Stimulated activated CD4-positive, alpha-beta T cell treated with anti-CD3 and anti-CD28 coated beads, Interleukin-2, amount 100 ng/mL, for 24 hours (primary cell): ENCODE measurements at places on chromosomes 7 and 10.

DNA sequence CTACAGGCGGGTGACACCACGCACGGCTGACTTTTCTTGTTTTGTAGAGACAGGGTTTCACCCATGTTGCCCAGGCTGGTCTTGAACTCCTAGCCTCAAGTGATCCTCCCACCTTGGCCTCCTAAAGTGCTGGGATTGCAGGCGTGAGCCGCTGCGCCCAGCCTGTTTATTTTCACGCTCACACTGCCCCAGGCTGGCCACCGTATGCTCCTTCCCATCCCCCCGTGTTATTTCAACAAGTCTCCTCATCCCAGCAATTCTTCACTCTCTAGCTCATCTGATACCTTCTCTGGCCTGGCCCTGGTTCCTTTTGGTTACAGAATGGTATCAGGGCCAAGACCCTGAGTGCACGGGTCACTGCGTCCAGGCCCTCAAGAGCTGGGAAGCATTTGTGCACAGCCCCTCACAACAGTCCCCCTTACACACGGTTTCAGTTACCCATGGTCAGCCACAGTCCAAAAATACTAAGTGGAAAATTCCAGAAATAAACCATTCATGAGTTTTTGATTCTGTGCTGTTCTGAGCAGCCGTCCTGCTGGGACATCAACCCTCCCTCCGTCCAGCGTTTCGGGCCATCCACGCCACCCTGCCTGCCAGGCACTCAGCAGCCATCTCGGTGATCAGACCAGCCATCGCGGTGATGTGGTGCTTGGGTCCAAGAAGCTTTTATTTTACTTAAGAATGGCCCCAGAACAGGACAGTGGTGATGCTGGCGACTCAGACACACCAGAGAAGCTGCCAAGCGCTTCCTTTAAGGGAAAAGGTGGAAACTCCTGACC is 8.9 kb downstream of the COX19 start:
- DNase-seq = no peak

DNA sequence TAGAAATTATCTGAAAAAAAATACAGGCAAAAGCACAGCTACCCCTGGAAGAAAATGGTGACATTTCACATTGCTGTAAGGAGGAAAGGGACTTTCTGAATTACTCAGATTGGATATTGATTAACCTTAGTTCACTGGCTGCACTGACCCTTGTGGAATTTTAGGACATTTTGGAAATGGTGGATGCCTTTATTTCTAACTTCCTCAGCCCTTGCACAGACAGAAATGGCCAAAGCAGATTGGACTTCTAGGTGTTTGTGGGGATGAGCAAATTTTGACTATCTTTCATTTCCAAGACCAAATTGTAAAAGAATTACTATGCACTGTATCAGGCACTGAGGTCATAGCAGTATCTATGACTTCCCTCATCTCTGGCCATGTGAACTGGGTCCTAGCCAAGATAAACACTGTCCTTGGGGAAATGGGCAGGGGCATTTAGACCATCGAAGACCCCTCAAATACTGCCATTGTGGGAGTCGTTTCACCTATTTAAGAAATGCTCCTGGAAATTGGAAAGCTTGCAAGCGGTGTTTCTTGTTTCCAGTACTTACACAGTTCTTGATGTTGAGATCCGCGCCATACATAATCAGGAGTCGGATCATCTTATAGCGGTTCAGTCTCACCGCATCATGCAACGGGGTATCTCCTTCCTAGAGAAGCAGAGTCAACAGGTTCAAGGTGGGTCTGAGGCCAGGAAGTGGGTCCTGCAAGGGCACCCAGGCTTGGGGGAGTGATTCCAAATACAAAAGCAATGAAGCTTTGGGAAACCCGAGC is 5.7 kb downstream of the ANKRD1 start:
- no peak for DNase-seq

DNA sequence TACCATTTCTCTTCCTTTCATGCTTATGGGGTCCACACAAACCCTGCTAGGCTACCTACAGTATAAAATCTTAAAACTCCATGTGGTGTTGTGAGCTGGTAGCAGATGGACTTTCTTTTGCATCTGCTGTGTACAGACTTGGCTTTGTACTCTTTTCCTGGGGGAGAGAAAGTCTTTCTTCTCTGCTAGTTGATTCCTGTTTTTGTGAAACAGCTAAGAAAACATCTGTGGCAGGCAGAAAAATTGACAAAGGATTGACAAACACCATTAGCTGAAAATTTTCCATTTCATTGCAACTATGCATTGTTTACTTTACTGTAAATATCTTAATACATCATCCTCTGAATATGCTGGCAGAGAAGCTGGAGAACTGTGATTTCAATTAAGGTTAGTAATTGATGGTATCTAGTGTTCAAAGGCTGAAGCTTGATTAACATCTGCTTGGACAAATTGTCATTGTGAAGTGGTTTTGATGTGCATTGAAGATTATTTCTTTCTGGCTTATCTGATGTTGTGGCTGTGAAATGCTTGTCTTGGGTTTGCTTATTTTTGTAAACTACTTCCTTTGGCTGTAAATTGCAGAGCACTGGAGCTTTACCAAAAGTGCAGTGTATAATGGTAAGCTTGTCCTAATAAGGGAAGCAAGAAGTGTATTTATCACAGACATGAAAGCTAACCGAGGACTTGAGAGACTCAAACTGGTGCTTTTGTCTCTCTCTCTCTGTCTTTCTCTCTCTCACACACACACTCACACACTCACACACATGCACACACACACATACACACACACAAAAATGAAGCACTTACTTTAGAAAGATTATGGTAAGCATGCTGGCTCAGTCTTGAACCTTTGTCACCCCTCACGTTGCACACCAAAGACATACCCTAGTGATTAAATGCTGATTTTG is at the start of gene FOXP2:
FOXP2 (plus strand) TSS at position 660 of the 908 bp plus-strand sequence. CDS start 11,697 bp downstream, outside the sequence.
- DNase-seq = no peak

DNA sequence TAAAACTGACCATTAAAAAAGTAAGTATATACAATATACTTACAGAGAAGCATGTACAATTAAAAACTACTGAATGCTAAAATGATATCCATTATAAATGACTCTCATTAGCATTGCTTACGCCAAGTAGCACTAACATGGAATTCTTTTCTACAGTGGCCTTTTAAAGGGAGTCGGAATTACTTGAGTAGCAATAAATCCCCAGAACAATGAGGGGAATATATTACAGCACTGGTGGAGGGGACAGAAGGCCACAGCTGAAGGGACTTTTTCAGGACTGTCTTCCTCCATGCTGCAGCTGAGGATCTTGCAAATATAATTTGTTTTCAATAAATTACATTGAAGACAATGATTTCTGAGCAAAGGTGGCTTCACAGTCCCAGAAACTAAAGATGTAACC is 97.0 kb downstream of the ALOX5 start:
- DNase-seq = no peak

GRCh38 chr10:114281461-114281860 is 42.4 kb downstream of the VWA2 start:
- DNase-seq = no peak

- peak; percentile 32 for DNase-seq
Measured at GRCh38 chr10:27241010-27241651, 534 bp upstream of the ACBD5 start.

- no peak for DNase-seq
Measured at GRCh38 chr10:113431398-113432160, 121.3 kb upstream of the HABP2 start.

DNA sequence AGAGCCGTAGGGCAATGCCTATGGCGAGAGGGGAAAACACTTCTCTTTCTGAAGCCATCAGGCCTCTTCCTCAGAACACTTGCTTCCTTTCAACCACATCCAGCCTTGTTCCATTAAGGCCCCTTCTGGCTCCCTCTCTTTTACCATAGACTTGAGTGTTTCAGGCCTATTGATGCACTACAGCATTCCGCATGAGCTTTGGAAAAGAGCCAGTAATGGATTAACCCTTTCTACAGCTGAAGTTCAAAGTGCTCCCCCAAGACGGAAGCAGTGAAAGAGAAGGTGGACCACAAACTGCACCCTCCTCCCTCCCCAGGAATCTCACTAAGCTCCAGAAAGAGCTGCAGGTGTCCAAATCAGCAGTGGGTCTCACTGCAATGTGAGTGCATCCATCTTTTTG is 102.7 kb upstream of the C7orf33 start:
- DNase-seq = no peak

DNA sequence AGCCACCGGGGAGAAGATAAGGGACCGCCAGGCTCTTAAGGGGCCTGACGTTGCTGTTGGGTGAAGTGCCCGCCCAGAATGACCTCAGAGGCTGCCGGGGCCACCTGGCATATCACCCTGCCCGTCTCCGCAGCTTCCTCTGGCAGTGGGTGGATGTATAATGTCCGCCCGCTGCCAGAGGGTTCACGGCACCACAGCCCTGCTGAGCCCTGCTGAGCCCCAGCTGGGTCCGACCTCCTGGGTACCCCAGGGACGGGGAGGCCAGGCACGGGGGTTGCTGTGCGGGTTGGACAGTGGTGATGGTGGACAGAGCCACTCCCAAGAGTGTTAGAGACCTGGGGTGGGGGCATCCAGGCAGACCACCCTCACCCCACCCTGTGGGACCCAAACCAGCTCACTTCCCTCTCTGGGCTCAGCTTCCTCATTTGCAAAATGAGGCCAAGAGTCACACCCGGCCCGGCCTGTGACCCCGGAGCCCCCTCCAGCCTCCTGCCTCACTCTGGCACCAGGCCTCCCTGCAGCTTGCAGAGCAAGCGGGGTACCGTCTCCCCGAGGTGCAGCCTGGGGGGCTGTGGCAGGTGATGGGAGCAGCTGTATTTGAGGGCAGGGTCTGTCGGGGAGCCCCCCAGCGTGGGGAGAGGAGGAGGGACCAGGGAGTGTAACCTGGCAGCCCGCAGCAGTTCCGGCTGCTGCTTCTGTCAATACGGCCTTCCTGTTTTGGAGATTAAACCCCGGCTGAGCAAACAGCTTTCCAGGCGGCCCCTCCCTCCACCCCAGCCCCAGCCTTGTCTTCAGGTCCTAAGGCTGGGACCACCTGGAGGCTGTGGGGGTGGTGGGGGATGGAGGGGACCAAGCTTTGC is 8.4 kb upstream of the LFNG start:
- peak; percentile 56 for DNase-seq

DNA sequence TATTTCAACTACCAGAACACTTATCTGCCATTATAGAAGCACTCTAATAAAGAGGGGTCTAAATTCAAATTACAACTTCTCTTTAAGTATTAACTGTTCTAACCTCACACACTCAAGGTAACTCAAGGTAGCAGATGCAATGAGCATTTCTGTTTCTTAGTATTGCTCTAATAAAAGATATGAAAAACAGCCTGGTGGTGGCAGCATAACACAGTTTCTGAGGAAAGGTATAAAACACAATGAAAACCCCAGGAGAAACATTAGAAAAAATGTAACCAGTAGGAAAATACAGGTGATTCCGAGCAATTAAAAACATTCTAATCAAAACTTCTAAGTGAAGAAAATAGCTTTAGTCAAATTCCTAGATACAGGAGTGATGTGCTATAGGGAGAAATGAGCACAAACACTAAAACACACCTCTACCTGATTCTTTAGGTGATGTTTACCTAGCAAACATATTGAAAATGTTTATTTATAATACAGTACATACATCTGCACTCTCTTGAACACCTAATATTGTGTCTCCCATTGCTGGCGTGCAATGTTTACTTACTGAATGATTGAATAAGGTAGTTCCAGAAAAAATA is 3.5 kb downstream of the MKRN1 start:
- peak; percentile 63 for DNase-seq

- DNase-seq = no peak
Measured at GRCh38 chr10:95049919-95050318, 19.4 kb downstream of the CYP2C8 start.

DNA sequence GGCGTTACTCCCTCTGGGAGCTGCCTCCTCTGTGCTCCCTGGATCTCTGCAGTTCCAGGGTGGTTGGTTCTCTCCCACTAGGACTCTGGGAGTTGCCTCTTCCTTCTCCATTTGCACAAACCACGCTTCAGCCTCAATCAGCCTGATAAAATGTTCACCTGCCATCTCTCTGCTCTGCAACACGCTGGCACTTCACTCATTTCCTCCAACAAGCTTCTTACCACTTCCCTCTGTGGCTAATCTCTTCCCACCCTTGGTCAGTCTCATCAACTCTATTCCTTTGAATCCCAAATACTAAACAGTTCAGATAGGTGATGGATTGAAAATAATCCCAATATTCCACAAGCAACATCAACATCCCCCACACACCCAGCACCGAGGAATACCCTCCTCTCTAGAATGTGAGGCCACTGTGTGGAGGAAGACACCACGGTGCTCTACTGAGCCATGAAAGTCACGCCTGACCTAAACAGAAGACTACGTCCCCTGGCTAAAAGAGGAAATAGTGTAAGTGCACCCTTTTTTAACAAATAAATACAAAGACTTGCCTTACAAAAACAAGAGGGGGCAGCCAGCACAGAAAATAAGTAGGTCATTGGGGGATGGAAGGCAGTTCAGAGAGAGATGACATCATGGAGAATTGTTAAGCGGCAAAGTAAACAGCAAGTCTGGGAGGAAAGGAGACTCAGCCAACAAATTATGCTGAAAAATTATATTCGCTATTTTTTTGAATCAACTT is 1.9 kb upstream of the FAM170B start:
- no peak for DNase-seq

DNA sequence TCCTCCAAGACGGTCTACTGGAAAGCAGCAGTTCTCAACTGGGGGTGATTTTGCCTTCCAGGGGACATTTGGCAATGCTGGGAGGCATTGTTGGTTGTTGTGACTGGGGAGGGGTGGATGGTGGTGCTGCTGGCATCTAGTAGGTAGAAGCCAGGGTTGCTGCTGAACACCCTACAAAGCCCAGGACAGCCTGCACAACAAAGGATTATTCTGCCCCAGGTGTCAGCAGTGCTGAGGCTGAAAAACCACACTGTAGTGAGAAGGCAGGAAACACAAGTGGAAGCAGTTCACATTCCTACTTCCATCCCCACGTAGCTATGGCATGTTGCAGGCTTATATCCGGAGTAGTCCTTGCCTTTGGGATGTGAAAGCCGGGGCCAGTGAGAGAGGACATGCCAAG is 86.9 kb downstream of the AOAH start:
- DNase-seq = no peak

GRCh38 chr7:118699222-118699621 is 474.7 kb downstream of the ANKRD7 start:
- DNase-seq = no peak

- no peak for DNase-seq
Measured at GRCh38 chr7:96481796-96482195, 159.9 kb upstream of the SLC25A13 start.

- DNase-seq = no peak
Measured at GRCh38 chr7:22201186-22201880, 155.6 kb downstream of the RAPGEF5 start.

- DNase-seq = no peak
Measured at GRCh38 chr10:86291616-86292340, 74.8 kb downstream of the GRID1 start.

- DNase-seq = no peak
Measured at GRCh38 chr10:118990326-118990725, 39.2 kb upstream of the NANOS1 start.

GRCh38 chr10:51629934-51630639 is 69.3 kb downstream of the CSTF2T start:
- DNase-seq = no peak

DNA sequence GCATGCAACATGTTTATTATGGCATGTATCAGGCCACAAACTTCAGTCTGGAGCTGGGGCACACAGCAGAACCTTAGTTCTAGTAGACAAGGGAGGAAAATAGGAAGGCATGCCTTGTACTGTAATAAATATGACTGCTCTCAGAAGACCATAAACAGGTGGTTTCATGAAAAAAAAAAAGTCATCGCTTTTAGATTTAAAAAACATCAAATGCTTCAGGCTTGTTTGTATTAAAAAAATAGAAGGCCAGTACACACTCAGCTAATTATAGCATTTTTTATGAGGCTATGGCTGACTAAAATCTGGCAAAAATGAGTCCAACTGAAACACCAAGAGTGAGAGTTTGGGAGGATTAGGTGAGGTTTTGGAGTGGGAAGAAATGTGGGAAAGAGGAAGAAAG is 204.1 kb downstream of the JAZF1 start:
- DNase-seq = no peak
